NCI-H2107 (cell line): ENCODE measurements at places on chromosomes 1 and 21.

GRCh38 chr1:109640285-109640865, 15.5 kb upstream of the GSTM4 start:
- peak; percentile 65 for DNase-seq

DNA sequence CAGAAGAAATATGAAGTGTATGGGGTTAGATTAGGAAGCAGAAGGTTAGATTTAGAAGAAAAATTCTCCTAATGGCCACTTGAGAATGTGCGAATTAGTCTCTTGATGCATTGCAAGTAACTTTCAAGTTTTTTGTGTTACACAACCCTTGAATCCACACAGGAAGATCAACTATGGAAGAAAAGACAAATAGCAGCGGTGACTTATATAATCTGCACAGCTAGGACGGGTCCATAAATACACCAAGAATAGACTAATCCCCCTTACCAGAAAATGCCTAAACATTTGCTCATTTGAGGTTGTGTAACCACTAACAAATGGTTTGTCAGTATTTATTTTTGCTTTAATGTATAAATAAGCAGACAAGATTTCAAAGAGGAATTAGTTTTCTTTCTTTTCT, 182.6 kb downstream of the TGFB2 start:
- no peak for DNase-seq

DNA sequence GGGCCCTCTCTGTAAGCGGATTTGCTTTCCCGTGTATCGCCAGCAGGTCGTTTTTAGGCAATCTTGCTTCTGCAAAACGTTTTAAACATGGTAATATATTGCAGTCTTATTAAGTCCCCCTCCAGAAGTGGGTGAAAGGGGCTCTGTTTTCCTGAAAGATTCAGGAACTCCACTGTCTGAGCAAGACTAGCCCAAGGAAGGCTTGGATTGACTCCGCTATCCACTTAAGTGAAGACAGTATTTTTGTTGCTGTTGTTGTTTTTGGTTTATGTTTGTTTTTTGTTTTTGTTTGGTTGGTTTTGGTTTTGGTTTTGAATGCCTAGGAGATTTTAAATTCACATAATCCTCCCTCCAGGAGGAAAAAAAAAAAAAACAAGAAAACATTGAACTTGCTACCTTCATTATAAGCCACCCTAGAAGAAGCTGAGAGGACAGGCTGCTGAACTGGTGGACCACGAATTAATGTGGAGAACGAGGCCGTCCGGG, 29.1 kb upstream of the NFIA start:
- no peak for DNase-seq

DNA sequence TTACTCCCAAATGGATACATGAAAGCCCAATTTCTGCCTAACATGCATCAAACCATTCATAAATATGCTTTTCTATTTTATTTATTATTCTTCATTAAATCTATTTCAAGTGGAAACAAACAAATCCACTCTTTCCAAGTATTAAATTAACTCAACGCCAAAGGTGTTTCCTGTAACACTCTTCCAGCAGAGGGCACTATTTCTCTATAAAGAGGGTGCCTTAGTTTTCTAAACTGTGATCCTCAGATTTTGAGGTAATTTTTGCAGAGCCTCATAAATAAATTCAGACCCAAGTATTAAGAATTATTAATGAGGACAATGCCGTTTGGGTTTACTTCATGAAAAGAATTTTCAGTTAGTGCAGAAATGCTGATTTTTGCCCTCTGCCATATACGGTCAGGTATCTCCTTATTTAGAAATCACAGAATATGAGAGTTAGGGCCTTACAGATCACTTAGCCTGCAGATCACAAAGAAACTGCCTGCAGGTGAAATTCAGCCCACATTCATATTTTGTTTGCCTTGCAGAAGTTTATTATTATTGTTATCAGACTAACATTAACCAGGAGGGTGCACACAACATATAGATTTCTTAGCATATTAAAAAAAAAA, 40.1 kb upstream of the MYSM1 start:
- peak; percentile 78 for DNase-seq

GRCh38 chr1:1291023-1291528, 10.8 kb downstream of the SCNN1D start:
- no peak for DNase-seq

GRCh38 chr1:57848406-57848805, 424.5 kb upstream of the DAB1 start:
- DNase-seq: no peak
